ENCODE measurements at places on chromosomes 5 and 9. TPM values are rescaled to one million over a fixed set of nuclear protein-coding genes. Genes with fewer than 3 reads are reported as not detected.

GRCh38 chr9:109132567-109133021, 12.8 kb upstream of the TMEM245 start:
- no peak for DNase-seq

DNA sequence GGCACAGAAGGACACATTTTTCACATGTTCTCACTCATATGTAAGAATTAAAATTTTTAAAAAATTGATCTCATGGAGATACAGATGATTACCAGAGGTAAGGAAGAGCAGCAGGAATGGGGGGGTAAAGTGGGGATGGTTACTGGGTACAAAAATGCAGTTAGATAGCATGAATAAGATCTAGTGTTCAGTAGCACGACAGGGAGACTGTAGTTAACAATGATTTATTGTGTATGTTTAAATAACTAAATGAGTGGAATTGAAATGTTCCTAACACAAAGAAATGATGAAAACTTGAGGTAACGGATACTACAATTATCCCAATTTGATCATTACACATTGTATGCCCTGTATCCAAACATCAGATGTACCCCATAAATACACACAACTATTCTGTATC, 15.2 kb upstream of the TGFBI start:
- no peak for DNase-seq

- no peak for DNase-seq
These were observed 380.3 kb downstream of the MRPS30 start for GRCh38 chr5:45189042-45189441.

The SHOC1 gene
- total RNA-seq = not detected

GRCh38 chr9:76570826-76571225, 111.8 kb downstream of the GCNT1 start:
- no peak for DNase-seq

GRCh38 chr9:105973951-105974351, 279.6 kb downstream of the TMEM38B start:
- DNase-seq = no peak

DNA sequence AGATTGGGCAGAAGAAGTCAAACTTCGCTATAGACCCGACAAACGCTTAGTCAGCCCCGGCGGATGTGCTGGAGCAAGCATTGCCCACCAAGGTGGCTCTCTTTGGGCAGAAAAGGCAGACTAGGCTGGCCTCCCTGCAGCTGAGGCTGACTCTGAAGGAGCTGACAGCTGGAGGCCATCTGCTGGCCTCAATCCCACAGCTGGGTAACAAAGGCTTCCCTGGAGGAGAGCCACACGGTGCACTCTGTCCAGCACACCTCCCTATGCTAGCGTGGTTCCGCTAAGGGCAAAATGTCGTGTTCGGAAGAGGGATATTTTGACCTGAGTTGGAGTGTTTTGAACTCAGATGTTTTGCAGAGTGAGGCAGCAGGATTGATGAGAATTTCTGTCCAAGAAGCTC, 103.5 kb upstream of the PTCH1 start:
- no peak for DNase-seq

DNA sequence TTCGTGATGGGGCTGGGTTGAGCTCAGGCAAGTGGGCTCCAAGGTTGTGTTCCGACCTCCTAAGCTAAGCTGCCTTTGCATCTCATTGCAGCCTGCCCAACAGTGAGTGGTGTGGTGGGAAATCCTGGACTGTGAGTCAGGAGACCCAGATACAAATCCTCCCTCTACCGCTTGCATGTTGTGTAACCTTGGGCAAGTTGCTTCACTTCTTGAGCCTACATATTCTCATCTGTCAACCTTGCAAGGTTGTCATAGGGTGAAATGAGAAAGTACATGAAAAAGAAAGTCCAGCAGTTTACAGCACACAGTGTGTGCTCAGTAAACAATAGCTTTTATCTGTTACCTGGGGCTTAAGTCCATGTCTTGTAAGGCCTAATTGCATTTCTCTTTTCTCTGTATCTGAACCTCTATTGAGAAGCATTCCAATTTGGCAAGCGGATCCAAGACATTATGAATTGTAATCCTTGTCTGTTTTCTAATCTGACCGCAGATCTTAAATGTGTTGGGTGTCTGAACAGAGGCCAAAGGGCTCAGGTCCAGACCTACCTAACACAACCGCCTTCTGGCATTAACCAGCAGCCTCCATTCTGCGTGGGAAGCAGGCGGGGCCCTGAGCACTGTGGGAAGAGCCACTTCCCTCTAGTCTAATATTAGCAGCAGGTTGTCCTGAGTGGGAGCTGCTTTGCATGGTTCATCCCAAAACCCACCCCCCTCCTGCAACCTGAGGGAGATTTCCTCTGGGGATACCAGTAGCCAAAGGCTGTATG, 1.8 kb upstream of the GALNT12 start:
- no peak for DNase-seq

The ARL14EPL gene
- 0.39 TPM for total RNA-seq

The PLPP7 gene
- total RNA-seq = 1.5 TPM

The EGR1 gene
- total RNA-seq = 1.2 TPM

DNA sequence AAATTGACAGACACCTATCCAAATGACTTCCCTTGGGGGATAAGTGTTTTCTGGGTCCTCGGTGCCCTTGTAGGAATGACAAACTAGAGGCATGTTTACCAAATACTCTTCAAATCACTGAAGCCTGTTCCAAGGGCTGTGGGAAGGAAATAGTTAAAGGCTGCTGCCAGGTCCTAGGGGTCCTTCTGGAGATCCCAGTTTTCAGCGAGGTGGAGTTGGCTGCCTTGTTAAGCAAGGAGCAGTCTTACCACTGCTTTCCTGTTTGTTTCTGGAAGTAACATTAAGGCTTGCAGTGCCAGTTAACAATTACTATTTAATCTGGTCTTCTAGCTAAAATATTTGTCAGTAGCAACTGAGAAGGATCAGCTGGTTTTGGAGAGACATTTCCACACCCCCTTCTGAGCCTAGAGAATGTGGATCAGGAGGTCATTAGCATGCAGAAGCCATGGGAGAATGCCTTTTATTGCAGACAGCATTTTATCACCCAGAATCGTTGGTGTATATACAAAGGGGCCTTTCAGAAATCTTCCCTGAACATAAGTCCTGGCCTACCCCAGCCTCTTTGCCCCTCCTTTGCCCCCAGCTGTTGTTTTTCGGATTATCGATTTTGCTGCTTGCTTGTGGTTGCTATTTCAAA, 238.8 kb downstream of the DMAC1 start:
- DNase-seq = no peak
